ENCODE measurements at places on chromosomes 7 and 10.

DNA sequence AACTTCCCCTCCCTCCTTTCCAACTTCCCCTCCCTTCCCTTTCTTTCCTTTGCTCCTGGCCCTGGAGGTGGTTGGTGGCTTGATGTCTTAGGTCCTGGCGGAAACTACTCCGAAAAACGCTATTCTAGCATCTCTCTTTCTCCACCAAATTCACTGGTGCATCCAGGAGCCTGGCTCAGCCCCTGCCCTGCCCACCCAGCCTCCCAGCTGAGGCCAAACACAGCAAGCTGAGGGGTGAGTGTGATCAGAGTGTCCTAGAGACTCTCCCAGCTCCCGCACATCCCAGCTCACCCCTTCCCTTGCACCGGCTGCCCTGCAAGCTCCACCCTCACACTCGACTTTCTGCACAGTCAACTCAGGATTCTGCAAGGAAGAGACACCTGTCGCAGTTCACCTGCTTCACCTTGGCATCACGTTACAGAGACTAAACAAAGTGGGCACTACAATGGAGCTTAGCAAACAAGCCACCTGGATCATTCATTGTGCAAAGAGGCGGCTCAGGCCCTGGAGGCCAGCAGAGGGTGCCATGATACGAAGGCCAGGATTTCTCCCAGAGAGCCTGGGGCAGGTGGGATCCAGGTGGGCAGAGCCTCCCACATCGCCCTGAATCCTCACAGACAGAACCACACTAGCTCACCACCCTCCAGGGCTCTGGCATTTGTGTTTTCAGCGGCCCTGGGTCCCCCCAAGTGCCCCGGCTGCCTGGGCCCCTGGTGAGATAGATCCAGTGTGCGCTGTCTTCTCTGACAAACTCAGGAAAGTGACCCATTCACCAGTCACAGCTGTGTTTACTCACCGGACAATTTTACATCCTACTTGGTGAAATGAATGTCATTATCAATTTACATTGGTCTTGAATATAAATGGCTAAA, 169.6 kb downstream of the TCERG1L start:
- no peaks in the 10 kb centered on the region for H3K4me1 ChIP-seq
- no peak overlapping the region for H3K27ac ChIP-seq
- H3K4me3 ChIP-seq, result no peak overlapping the region
- H3K27me3 ChIP-seq, result no peaks in the 10 kb centered on the region
- H3K36me3 ChIP-seq, result no peaks in the 10 kb centered on the region
- no peak for DNase-seq

DNA sequence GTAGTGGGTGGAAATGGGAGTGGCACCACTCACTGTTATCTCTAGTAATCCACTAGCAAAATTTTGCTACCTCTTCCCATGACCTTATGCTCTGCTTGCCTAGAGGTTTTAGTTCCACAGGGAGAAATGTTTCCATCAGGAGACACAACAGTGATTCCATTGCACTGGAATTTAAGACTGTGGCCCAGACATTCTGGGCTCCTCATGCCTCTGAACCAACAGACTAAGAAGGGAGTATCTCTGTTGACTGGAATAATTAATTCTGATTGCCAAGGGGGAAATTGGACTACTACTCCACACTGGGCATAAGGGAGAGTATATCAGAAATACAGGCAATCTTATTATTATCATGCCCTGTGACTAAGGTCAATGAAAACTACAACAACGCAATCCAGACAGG, 16.2 kb upstream of the BRAF start:
- H3K36me3 ChIP-seq, result no peaks in the 10 kb centered on the region
- H3K4me1 ChIP-seq, result no peaks in the 10 kb centered on the region
- H3K27ac ChIP-seq, result no peak overlapping the region
- H3K4me3 ChIP-seq, result no peak overlapping the region

DNA sequence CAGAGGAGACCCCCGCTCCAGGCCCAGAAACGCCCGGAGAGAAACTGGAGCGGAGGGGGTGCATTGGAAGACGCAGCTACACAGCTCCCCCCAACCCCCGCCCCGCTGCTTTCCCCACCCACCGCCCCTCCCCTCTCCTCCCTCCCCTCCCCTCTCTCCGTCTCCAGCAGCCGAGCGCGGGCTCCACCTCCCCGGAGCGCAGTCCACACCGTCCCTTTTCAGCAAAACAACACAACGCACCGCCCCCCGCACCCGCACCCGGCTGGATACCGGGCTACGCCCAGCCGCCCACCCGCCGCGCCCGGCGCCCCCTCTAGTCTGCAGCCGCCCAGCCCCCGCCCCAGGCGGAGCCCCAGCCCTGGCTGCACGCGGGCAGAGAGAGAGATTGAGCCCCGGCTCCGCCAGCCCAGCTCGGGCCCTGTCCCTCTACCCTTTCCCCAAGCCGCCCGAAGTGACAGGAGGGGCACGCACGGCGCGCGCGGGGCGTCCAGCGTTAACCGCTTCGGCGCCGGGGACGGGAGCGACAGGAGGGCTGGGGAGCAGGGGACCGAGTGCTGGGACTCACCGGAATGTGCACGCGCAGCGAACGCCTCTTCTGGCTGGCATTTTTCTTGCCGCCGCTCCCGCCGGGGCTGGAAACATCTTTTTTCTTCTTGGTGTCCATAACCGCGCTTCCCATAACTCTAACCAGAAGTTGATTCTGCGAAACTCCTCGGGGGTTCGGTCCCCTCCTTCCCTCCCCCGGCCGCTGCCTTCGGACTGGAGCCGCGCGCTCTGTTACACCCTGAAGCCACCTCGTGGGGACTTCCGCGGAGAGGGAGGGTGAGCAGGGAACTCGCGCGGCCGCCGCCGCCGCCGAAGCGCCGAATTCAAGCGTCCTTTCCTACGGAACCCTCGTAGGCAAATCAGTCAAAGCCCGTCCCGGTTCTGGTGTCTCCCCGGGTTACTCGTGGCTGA, 695 bp downstream of the PRKAG2 start:
- peak; percentile 76 for DNase-seq
- H3K27me3 ChIP-seq, result peaks cover 42% of the 10 kb centered on the region
- peaks cover 11% of the 10 kb centered on the region for H3K4me1 ChIP-seq
- H3K36me3 ChIP-seq, result no peaks in the 10 kb centered on the region
- H3K27ac ChIP-seq, result no peak overlapping the region

DNA sequence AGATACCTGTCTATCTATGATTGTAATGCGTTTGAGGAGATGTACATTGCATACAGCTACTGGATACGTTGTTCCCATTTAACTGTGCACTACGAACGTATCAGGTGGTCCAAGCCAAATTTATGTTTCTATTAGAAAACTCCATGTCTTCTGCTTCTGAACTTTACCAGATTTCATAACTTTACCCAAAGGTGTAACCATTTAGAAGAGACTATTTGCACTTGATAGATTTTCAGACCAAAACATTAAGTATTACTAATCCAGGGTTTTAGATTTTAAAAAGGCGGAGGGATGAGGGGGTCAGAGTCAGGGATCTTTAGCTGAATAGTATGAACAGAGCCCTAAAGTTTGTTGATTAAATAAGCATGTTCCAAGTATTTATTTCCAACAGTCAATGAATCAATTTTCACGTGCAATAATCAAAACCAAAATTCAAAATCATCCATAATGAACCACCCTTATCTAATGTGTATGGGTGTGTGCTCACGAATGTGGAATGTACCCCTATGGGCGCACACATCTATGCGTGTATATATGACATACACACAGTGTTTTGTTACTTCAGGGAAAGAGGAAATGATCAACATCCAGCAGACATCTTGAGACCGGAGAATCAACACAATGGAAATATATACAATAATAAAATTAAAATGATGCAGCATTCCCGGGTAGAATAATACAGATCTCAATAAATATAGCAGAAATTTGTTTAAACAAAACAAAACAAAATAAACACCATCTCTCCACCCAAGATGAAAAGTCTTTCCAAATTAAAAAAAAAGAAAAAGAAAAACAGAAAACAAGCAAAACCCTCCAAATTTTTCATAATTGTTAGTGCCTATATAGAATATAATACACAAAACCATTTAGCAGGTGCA, 3.4 kb downstream of the FEZF1 start:
- H3K4me1 ChIP-seq, result peaks cover 37% of the 10 kb centered on the region
- DNase-seq, result no peak
- peaks cover 95% of the 10 kb centered on the region for H3K27me3 ChIP-seq
- peak overlapping the region; percentile 80 for H3K4me3 ChIP-seq
